Urothelium cell line (cell line): ENCODE measurements at places on chromosomes 13 and 19.

DNA sequence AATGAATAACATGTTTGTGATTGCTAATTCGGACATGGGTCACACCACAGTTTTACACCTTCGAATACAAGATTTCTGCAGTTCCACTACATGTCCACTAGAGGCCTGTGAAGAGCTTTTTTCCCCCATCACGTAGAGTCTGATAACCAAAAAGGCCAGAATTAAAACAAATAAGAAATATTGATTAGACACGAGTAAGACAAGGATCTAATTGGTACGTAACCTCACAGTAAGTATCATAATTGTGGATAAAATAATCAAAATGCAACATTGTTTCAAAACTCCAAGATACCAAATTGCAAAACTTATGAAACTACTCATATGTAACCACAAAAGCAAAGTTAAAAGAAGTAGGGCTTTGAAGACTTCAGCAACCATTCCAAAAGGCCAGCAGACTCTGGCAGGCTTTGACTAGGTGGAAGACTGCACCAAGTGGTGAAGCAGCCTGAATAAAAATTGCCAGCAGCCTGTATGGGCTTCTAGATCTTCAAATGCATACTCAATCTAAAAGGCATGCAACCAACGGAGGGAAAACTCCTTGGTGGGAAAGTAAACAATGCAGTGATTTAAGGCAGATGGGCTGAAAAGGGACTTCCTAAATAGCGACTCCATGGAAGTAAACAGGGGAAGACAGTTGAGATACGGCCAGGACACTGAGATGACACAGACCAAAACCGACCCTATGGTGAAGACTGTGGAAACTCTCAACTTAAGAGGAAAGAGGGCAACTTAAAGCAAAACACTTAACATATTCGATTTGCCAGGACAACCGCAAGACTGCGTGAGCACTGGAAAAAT is 56.7 kb downstream of the STARD13 start:
- peak; percentile 36 for DNase-seq

GRCh38 chr13:25378528-25378927 is 6.8 kb downstream of the ATP8A2 start:
- no peak for DNase-seq

- DNase-seq = peak; percentile 50
These were observed 665 bp downstream of the ZNF497 start for GRCh38 chr19:58361900-58362271.

GRCh38 chr13:43325636-43326035 is 302.2 kb downstream of the DNAJC15 start:
- no peak for DNase-seq

DNA sequence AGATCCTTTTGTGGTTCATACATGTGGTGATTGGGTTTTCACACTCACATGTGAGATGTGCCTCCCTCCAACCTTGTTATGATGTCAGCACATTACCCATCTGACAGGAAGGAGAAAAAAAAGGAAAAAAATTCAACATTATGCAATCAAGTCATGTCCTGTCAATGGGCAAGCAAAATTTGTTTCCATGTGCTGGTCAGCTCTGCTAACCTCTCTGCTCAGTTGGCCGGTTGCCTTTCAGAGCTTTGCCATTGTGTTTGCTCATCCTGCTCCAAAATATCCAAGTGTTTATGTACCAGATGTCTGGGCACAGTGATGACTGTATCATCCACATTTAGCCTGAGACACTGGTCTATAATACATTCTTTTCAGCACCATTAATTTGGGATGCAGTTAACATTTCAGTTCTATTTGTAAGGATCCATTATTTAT is 27.0 kb upstream of the METTL21C start:
- no peak for DNase-seq

GRCh38 chr13:41263261-41263971 is at the start of gene MTRF1:
TSS of gene MTRF1 (minus strand) at chr13:41263576. CDS start at chr13:41260907, 2,669 bp downstream.
- peak; percentile 82 for DNase-seq

DNA sequence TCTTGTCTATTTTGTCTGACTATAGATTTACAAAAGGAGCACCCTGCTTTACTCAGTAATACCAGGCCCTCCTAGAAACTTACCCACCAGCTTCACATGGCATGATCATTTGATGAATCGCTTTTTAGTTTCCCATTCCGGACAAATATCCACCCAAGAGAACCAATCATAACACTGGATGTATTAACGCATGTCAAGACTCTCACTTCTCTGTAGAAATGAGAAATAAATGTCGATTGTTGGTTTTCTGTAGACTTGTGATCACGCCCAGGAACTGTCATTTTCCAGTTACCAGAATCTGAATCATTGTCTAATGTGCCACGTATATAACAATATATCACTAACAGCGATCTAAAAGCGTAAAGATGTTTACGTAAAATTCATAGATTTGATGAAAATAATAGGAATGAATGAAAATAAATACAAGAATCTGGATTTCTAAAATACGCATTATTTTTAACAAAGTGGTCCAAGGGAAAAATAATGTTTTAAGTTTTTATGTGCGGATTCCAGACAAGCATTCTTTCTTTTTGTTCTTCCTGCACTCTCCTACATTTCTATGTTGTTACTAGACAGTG is 14.0 kb downstream of the CDX2 start:
- no peak for DNase-seq

- DNase-seq = no peak
These were observed 14.4 kb downstream of the TJP3 start for GRCh38 chr19:3722443-3723109.

DNA sequence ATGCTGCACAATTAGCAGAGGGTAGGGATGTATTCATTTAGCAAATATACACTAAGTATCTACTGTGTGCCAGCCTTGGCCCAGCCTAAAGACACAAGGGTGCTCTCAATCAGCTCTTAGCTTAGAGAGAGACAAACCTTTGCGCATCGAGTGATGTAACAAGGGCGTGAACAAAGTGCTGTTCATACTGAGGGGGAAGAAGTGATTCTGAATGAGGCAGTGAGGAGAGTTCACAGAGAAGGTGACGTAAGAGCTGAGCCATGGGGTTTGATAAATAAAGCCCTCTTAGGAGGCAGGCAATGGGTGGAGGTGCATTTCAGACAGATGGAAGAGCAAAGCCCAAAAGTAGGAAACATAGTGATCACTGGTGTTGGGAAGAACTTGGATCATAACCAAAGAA is 68.5 kb downstream of the FLT1 start:
- no peak for DNase-seq

- no peak for DNase-seq
These were observed 55.8 kb downstream of the CPAMD8 start for GRCh38 chr19:16970821-16971220.

- DNase-seq = no peak
These were observed 12.3 kb downstream of the TMEM38A start for GRCh38 chr19:16673231-16673630.

- DNase-seq = peak; percentile 76
These were observed 62.9 kb upstream of the URI1 start for GRCh38 chr19:29878973-29879654.

DNA sequence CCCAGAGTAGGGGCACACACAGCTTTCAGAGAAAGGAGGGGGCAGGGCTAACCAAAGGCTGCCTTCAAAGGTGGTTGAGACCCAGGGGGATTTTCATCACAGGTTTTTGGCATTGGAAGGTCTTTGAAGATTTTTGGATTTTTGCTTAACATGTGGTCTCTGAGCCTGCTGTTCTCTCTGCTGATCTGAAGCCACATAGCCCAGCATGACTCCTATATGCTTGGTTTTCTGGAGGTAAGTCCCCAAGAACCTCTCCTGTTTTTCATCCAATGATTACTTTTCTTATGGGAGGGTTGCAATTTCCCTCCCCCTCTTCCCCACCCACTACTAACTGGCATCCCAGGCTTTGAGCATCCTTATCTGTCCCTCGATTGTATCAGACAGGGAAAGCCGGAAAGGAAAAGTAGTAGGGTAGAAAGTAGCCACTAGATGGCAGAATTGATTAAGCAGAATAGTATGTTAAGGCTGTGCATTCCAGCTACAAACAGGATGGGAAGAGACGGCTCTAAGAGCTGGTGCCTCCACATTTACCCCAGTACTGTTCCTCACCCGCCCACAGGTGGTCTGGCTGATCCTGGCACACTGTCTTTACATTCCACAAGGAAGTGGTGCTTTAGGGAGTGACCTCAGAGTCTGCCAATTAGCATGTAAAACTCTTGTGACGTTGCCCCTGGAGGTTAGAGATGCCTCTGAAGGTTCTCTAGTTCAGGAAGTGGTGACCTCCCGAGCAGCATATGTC is 218.9 kb upstream of the EDNRB start:
- DNase-seq = peak; percentile 32

DNA sequence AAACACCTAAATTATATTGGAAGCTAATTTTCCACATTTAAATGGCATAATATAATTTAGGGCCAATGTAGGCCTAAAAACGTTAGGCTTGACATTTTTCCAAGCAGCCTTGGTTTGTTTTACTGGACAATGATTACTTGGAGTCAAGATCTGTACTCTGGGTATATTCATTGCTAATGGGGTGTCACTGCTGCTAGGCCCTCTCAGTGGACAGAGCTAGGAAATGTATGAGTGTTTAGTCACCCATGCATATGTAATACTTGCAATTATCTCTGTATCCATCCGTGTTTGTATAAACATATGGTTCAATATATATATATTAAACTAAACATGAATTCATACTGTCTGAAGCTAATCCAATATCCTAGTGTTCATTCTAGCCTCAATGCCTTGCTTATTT is 598.1 kb downstream of the DCT start:
- DNase-seq = no peak

GRCh38 chr19:2199215-2199614 is 35.5 kb downstream of the DOT1L start:
- DNase-seq = no peak

DNA sequence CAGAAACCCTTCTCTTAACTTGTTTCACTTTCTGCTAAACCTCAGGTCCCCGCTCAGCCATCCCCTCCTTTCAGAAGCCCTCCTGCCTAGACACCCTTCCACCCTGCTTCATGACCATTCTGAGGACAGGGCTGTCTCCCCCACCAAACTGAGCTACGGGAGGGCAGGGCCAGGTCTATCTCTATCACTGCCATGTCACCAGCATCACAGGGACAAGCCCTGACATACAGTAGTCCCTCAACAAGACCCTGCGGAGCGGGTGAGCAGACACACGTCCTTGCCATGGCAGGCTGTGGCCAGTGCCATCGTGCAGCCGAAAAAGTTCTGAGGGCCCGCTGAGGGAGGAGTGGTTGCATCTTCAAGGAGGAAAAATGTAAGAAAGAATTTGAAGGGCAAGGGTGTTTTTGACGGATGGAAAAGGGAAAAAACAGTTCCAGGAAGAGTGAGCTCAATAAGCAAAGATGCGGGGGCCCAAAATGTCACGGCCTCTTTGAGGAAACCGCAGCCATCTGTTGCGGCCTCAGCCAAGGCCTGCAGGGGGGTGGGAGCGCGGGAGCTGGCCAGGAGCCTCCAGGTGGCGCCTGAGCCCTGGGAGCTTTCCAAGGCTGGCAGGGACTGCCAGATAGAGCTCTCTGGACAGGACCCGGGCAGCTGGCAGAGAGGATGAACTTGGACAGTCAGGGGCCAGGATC is 8.1 kb downstream of the PTGIR start:
- DNase-seq = peak; percentile 82

GRCh38 chr19:6239401-6239844 is 40.4 kb downstream of the MLLT1 start:
- peak; percentile 14 for DNase-seq

DNA sequence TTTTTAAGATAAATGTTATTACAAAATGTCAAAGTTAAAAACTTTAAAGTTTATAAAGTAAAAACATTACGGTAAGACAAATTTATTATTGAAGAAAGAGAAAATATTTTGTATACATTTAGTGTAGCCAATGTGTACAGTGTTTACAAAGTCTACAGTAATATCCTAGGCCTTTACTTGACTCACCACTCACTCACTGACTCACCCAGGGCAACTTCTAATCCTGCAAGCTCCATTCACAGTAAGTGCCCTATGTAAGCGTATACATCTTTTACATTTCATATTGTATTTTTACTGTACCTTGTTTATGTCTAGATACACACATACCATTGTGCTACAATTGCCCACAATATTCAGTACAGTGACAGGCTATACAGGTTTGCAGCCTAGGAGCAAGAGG is 448.2 kb downstream of the KCTD12 start:
- DNase-seq = no peak

DNA sequence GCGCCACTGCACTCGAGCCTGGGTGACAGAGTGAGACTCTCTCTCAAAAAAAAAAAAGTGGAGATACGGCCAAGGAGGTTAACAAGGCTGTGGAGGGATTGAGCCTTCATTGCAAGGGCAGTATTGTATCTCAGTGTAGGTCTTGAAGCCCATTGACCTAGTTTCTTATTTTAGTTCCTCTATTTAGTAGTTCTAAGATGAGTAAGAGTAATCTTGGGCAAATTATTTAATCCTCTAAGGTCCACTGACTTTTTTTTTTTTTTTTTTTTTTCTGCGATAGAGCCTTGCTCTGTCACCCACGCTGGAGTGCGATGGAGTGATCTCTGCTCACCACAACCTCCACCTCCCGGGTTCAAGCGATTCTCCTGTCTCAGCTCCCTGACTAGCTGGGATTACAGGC is 14.3 kb upstream of the ILF3 start:
- no peak for DNase-seq

DNA sequence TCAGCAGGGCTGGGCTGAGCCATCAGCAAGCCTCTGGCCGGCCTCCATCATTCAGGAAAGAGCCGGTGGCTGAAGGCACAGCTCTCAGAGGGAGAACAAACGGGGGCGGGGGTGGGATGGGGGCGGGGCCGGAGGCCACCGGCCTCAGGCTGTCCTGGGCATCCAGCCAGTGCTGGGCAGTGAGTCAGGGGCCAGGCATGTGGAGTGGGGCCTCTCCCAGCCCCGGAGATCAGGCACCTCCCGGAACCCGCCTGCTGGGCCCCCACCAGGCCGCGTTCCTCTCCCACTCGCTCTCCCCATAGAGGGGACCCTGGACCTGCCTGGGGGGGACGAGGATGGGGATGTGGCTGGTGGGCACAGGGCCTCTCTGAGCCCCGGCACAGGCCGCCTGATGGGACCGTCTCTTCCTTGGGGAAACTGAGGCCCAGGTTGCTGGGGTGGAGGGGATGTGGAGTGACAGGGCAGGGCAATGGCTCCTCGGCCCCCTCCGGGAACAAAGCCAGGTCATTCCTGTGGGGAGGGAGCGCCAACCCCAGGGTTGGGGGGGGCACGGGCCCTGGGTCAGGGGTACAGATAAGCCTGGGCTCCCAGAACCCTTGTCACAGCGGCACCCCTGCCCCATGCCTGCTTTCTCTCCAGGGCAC is 12.9 kb downstream of the SPC24 start:
- peak; percentile 90 for DNase-seq

- no peak for DNase-seq
These were observed 79.2 kb upstream of the SLC10A2 start for GRCh38 chr13:103145442-103145841.

- DNase-seq = peak; percentile 89
These were observed 4.6 kb upstream of the SIGLEC10 start for GRCh38 chr19:51422053-51422448.

- no peak for DNase-seq
These were observed 4.9 kb downstream of the IRS2 start for GRCh38 chr13:109781384-109782065.
